Large intestine (tissue), 12 donors: ENCODE measurements at places on chromosomes 3 and 15.

DNA sequence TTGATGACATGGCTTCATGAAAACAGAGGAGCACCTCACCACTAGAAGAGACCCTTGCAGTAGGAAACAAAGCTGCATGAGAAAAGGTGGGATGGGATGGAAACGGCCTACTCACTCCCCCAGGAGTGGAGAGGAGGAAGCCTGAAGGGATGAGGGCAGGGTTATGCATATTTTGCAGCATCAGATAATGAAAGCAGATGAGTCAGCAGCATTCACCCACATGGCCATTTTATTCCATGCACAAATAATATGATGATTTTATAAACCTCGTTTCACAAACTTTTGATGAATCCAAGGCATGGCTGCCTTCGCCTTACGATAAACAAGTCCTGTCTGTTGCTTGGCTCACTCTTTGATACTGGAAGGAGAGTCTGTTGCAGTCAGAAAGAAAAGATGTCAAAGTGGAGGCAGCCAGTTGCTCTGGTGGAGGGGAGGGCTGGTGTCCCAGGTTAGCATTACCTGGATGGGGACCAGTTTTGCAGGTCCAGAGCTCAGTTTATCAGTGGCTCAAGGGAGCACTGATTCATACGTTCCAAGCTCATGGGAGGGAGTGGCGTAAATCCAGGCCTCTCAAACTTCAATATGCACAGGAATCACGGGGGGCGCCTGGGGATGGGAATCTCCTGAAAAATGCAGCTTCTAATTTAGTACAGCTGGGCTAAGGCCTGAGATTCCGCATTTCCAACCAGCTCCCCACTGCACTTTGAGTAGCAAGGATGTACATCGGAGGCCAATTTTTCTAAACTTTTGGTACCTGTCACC is 9.2 kb upstream of the EHD4 start:
- H3K27me3 ChIP-seq = no peaks in the 10 kb centered on the region
- no peak overlapping the region for H3K4me3 ChIP-seq
- H3K4me1 ChIP-seq = peaks cover 10% of the 10 kb centered on the region
- no peak for DNase-seq
- H3K27ac ChIP-seq = no peak overlapping the region
- H3K36me3 ChIP-seq = no peaks in the 10 kb centered on the region

DNA sequence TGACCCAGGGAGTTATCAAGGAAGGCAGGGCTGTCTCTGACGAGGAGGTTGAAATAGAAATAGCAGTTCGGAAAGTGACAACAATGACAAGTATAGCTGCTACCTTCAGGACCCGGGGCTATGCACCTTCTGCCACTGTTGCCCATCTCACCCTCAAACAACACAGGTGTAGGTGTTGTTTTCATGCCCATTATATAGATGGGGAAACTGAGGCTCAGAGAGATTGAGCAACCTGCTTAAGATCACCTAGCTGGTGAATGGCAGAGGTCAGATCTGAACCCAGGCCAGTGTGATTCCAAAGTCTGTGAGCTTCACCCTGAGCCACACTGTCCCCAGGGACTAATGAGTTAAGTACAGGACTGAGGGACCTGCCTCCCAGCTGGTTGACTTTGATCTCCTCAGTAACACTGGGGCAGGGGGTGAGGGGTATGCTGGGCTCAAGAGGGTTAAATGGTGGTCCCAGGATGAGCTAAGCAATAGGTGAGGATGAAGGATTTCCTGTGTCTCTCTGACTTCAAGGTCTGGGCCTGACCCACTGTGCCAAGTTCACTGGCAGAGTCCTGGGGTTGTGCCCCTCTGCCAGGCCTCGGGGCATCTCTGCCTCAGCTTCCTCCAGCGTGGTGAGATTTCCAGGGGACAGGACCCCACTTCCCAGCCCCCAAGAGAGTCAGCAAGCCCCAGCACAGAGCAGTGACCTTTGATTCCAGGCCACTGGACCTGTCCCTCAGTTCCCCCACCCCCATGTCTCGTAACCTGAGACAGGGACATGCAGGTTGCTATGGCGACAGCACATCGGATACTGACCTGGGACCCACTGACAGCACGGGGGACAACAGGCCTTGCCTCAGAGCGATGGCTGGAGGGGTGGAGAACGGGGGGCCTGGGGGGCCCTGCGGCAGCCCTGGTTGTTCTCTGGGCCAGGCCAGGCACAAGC is 35.0 kb downstream of the ATP2B2 start:
- no peaks in the 10 kb centered on the region for H3K4me1 ChIP-seq
- H3K27me3 ChIP-seq = peaks cover 24% of the 10 kb centered on the region
- H3K27ac ChIP-seq = no peak overlapping the region
- H3K36me3 ChIP-seq = no peaks in the 10 kb centered on the region
- DNase-seq = no peak

DNA sequence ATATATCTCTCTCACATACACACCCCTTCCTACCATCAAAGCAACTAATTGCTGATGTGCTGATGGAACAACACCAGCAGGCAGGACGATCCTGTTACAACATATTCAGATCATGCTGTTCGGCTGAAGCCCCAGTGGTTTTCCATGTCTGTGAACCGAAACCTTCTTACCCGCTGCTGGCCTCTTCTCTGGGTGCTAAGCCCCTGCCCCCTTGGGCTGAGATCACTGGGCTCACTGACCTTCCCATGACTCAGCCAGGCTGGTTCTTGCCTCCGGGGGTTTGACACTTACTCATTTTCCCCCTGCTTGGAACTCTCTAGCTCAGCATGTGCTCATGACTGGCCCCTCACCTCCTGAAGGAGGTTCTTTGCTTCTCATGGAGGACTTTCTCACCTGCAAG is 122.0 kb upstream of the RGMA start:
- no peak overlapping the region for H3K27ac ChIP-seq
- H3K36me3 ChIP-seq = no peaks in the 10 kb centered on the region
- peaks cover 2% of the 10 kb centered on the region for H3K27me3 ChIP-seq
- H3K4me3 ChIP-seq = no peak overlapping the region

- H3K27me3 ChIP-seq = no peaks in the 10 kb centered on the region
- no peak for DNase-seq
- no peak overlapping the region for H3K27ac ChIP-seq
- peaks cover 2% of the 10 kb centered on the region for H3K4me1 ChIP-seq
- no peak overlapping the region for H3K4me3 ChIP-seq
- H3K36me3 ChIP-seq = peaks cover 3% of the 10 kb centered on the region
These were observed 56.9 kb downstream of the CACNA1D start for GRCh38 chr3:53551324-53551723.

DNA sequence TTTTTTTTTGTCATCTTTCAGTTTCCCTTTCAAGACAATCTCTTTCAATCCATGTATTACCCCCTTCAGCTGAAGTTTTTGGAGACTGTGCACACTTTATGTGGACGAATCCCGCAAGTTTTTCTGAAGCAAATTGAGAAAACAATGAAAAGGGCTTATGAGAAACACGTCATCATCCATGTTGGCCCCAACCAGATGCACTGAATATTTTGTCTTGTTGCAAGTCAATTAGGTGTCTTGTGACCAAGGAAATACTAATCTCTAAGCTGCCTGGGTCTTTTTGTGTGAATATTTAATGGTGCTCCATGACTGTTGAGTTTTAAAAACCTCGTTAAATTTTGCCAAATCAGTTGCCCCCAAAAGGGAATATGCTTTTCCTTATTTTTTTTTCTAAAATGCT is 21.7 kb upstream of the PPP4R2 start:
- no peak for DNase-seq
- no peak overlapping the region for H3K4me3 ChIP-seq
- peaks cover 10% of the 10 kb centered on the region for H3K4me1 ChIP-seq

GRCh38 chr15:40285151-40285550 is 2.3 kb upstream of the ANKRD63 start:
- DNase-seq = no peak
- no peak overlapping the region for H3K27ac ChIP-seq
- H3K36me3 ChIP-seq = no peaks in the 10 kb centered on the region
- H3K4me1 ChIP-seq = peaks cover 18% of the 10 kb centered on the region
- no peak overlapping the region for H3K4me3 ChIP-seq
- H3K27me3 ChIP-seq = peaks cover 70% of the 10 kb centered on the region

DNA sequence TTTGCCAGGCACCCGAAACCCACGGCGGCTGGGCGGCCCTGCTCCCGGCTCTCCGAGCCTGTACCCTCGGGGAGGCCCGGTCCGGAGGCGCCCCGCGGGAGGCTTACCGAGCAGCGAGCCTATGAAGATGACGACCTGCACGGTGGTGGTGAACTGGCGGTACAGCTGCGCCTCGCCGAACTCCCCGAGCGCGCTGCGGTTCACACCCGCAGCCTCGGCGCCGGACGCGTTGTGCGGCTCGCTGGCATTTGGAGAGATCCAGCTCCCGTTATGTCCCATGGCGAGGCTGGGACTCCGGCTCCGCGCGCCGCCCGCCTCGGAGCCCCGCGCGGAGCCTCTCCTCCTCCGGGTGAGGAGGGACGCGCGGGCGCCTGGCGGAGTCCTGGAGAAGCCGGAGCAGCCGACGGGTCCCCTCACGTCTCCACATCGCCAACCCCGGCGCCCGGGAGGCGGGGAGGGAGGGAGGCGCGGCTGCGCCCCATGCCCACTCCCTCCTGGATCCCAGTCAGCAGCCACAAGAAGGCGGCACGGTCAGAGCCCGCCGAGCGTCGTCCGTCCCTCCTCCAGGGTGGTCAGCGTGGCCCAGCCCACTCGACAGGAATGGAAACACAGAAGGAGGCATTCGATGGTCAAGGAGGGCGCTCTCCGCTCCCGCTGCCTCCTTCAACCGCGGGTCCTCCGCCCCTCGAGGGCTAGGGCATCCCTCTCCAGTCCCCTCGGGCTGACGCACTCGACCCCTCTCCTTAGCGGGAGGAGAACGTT is at the start of gene GPR176:
TSS of gene GPR176 (minus strand) at position 519 of the 762 bp plus-strand sequence. CDS start at position 279, 240 bp downstream.
- DNase-seq = peak; percentile 53
- H3K36me3 ChIP-seq = no peaks in the 10 kb centered on the region
- peak within 1 kb of the TSS; percentile 63 for H3K27ac ChIP-seq

- H3K27me3 ChIP-seq = no peaks in the 10 kb centered on the region
- peaks cover 15% of the 10 kb centered on the region for H3K4me1 ChIP-seq
These were observed 8.0 kb upstream of the ACAP2 start for GRCh38 chr3:195450731-195451229.

GRCh38 chr3:169295912-169296570 is 367.5 kb downstream of the MECOM start:
- no peaks in the 10 kb centered on the region for H3K27me3 ChIP-seq
- DNase-seq = no peak
- no peak overlapping the region for H3K4me3 ChIP-seq
- no peaks in the 10 kb centered on the region for H3K36me3 ChIP-seq

DNA sequence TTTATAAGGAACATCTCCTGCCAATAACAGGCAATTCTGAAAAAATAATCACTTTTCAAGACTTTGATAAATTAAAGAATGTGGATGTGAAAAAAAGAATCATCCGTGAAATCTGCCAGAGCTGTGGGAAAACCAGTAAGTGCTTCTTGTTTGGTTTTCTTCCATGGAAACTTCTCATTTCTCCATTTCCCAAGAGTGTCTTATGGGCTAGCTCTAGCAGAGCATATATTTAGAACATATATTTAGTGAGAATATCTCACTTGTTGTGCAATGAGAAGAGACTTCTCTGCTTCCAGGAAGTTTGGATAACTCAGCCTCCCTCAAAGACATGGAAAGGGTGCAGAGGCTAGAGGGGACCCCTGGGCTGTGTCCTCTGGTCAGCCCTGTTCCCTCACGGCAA is 49.9 kb downstream of the COL6A5 start:
- no peak for DNase-seq
- H3K4me1 ChIP-seq = no peaks in the 10 kb centered on the region
- H3K27me3 ChIP-seq = no peaks in the 10 kb centered on the region
- no peak overlapping the region for H3K27ac ChIP-seq

- no peaks in the 10 kb centered on the region for H3K27me3 ChIP-seq
- H3K27ac ChIP-seq = no peak overlapping the region
- H3K4me3 ChIP-seq = no peak overlapping the region
- H3K4me1 ChIP-seq = no peaks in the 10 kb centered on the region
- no peak for DNase-seq
- H3K36me3 ChIP-seq = no peaks in the 10 kb centered on the region
These were observed 38.3 kb upstream of the TRA2B start for GRCh38 chr3:185976100-185976499.

DNA sequence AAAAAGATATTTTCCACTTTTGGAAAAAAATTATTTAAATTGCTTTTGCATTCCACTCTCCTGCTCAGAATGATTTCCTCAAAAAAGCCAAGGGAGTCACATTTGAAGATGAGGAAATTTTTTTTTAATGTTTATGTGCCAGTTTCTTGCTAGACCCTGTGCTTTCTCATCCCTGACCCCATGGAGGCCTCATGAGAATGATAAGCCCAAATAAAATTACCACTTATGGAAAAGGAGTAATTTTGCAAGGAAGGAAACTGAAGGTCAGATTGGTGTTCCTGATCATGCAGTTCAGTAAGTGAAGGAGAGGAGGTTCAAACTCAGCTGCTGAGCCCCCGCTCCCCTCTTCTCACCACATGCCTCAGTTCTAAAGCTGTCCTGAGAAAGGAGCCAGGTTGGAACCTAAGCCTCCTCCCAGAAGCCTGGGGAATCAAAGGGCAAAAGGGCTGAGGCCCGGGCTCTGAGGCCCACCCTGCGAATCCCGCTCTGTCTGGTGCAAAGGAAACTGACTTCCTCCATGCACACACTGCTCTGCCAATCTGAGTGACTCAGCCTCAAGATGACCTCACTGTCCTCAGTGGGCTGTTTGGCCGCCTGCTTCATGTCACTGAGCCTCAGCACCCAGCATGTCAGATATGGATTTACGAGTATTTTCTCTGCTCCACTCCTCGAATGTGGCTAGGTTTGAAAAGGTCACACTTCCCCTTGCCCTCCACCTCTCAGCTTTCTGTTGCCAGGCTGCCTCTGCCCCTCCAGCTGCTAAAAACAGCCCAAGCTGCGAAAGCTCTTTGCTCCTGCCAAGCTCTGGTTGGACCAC is 56.9 kb upstream of the FLNB start:
- H3K36me3 ChIP-seq = no peaks in the 10 kb centered on the region
- no peaks in the 10 kb centered on the region for H3K27me3 ChIP-seq

DNA sequence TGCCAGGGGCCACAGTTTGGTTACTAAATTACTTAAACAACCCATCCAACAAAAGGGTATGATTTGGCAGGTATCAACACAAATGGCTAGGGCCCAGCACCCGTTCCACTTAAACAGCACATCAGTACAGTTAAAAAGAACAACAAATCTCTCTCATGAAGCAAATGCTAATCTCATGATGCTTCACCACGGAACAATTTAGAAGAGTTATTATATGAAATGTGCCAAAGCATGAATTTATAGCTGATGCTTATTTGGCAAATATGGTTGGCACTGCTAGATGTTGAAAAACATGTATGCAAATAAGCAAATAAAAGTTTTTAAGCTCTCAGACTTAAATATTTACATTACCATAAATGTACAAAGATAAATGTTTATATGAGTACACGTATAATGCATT is 2.3 kb downstream of the PEAK1 start:
- no peaks in the 10 kb centered on the region for H3K27me3 ChIP-seq
- no peak for DNase-seq
- H3K4me3 ChIP-seq = no peak overlapping the region
- peaks cover 3% of the 10 kb centered on the region for H3K4me1 ChIP-seq

DNA sequence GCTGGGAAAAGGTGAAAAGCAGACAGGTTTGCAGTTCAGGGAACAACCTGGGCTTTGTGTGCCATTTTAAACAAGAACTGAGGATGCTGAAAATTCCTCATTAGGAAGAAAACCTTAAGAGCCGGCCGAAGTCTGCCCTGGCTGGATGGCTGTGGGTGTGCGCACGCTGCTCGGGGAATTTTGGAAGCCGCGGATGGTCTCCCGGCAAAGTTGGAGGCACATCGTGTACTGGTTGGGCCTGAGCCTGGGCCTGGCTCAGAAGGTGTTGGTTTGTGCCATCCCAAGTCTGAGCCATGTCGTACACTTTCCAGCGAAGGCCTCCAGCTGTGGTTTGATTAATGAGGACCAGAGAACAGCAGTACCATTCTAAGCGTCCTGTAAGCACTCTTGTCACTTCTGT is 188.2 kb downstream of the ATP10A start:
- no peak overlapping the region for H3K27ac ChIP-seq
- H3K4me3 ChIP-seq = no peak overlapping the region
- peaks cover 9% of the 10 kb centered on the region for H3K4me1 ChIP-seq

- peaks cover 11% of the 10 kb centered on the region for H3K4me1 ChIP-seq
- peaks cover 12% of the 10 kb centered on the region for H3K36me3 ChIP-seq
- H3K27ac ChIP-seq = no peak overlapping the region
These were observed 1.1 kb upstream of the SPTBN5 start for GRCh38 chr15:41894791-41895463.
